Naive thymus-derived CD8-positive, alpha-beta T cell (primary cell): ENCODE measurements at places on chromosomes 12 and 14. TPM values are rescaled to one million over a fixed set of nuclear protein-coding genes. Genes with fewer than 3 reads are reported as not detected.

CLEC7A gene
- not detected for total RNA-seq

HOXC13 gene
- total RNA-seq, result not detected

- DNase-seq, result peak; percentile 39
Observed at GRCh38 chr12:124321040-124321481, 26.2 kb downstream of the RFLNA start.

- DNase-seq, result no peak
Observed at GRCh38 chr12:3122841-3123678, 45.9 kb downstream of the TSPAN9 start.

PZP gene
- not detected for total RNA-seq

DNA sequence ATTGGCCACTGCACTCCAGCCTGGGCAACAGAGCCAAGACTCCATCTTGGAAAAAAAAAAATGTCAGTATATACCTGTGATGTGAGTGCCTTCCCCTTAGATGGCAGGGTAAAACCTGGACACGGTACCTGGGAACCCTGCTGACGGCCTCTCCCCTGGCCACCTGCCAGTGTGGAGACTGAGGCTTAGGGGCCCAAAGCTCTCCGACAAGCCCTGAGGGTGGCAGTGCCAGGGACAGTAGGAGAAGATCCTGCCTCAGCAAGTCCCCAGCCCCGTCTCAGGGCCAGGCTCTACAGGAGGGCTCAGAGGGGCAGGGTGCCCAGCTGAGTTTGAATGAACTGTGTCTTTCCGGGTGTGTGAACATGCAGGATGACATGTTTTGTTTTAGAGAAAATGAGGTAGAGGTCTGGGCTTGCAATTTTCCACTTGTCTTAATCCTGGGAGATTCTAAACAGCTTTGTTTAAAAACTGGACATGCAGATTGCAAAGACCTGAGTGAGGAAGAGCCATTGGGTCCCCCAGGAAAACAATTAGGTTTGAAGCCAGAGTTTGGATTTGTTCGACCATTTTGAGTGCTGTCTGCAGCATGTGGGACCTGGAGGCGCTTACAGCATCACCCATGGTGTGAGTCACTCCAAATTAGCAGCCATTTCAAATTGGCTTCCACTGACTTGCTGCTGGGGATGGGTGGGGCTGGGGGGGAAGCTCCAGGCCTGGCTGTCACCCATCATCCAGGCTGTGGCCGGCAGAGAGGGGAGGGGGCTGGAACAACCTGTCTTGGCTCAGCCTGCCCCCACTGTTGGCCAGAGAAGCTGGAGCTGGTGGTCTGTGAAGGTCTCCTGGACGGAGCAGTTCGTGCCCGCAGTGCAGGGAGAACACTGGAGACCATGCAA lies 10.8 kb downstream of the TSPAN9 start:
- no peak for DNase-seq
